ENCODE measurements at places on chromosomes 6 and 20.

- no peak for DNase-seq
These were observed 105.6 kb downstream of the TCP11 start for GRCh38 chr6:35035481-35036030.

GRCh38 chr6:129853996-129854711 is 7.0 kb downstream of the TMEM244 start:
- DNase-seq = no peak

GRCh38 chr6:131205481-131206244 is 70.4 kb downstream of the AKAP7 start:
- no peak for DNase-seq

DNA sequence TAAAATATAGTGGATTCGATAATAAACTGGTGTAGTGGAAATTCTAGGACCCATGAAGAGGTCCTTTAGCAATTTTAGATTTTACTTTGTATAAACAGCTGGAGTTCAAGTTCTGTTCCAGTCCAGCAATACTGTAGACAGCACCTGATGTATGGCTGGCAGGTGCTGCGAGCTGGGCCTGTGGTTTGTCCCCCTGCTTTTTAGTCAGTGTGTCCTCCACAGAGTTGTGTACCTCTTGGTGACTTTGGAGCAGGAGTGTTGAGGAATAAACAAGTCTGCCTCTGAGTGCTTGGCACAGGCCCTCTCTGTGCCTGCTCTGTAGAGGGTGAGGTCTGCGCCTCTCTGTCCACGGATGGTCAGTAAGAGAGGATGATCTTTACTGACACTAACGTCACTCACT is 13.8 kb downstream of the STX16 start:
- DNase-seq = no peak

DNA sequence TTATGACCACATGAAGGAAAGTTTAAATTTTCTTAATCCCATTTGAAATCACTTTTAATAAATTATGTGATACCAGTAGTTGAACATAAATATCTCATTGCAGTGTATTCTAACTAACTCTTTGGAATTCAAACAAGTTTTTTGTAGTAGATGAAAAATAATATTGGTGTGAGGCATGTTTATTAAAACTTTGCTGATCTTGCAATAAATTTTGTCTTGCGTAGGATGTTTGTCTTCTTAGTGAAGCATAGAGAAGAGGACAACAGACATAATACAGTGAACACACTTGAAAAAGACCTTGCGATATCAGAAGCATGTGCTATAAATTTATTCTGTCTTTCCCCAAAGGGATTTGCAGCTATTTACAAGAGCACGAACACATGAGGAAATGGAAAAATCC is 140.7 kb downstream of the HTR1B start:
- no peak for DNase-seq

DNA sequence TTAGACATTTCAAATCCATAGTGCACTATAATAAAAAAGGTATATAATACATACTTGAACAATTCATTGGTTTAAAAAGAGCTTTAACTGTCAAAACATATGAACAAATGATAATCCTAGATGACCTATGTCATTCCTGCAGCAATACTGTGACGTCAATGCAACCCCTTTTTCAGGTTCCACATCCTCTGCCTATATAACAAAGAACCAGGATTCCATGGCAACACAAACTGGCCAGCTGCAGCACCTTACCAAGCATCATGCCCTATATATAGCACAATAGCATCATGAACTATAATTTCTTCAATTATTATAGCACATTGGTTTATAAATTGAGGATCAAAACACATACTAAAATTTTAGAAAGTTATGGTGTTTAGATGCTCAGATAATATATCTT is 578 bp upstream of the PTCHD4 start:
- DNase-seq = no peak

DNA sequence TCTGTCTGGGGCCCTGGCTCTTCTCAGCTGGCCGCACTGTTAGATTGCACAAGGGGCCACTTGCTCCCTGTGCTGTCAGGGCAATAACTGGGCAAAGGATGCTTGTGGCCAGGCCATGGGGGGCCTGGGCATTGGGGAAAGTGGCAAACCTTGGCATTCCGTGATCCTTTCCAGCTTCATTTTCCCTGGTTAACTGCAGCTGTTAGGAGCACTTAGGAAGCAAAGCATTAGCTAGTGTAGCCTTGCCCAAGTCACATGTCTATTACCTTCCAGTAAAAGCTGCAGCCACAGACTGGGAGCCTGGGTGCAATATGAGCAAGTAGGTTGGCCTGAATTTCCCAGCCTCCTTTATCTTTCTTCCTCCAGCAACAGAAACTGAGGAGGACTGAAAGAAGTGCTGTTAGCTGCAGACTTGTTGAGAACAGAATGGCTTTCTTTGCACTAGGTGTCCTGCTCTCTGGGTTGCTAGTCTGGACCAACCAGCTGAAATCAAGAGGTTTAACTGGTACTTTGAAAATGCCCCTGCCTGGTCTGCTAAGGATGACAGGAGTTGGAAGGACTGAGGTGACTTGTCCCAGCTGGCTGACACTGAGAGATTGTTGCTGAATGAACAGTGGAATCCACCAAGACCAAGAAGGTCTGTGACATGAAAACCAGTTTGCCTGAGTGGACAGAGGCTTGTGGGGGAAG is 312.3 kb upstream of the SUPT3H start:
- no peak for DNase-seq

GRCh38 chr6:11011787-11012234 is 32.3 kb downstream of the ELOVL2 start:
- DNase-seq = no peak

DNA sequence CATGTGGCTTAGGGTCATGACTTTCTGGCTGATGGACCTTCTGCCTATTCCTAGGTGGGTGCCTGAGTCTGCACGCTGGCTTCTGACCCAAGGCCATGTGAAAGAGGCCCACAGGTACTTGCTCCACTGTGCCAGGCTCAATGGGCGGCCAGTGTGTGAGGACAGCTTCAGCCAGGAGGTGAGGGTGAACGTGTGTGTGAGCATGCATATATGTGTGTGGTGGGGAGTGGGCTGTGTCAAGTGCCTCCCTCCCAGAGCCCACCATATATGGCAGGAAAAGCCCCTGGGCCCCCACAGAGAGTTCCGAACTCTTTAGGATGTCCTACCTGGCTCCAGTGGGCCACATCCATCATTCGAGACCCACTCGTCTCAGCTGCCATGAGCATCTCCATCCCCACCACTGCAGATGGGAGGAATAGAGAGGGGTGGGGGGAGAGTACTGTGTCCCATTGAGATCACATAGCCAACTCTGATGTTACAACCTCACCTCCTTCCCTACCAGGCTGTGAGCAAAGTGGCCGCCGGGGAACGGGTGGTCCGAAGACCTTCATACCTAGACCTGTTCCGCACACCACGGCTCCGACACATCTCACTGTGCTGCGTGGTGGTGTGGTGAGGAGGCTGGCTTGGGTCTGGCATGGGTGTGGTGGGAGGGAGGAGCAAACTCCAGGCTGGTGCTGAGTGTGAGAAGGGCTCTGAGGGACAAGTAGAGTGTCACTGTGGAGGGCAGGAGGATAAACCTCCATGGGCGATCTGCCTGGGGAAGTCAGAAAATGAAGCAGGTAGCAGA is 3.2 kb downstream of the SLC22A7 start:
- no peak for DNase-seq

DNA sequence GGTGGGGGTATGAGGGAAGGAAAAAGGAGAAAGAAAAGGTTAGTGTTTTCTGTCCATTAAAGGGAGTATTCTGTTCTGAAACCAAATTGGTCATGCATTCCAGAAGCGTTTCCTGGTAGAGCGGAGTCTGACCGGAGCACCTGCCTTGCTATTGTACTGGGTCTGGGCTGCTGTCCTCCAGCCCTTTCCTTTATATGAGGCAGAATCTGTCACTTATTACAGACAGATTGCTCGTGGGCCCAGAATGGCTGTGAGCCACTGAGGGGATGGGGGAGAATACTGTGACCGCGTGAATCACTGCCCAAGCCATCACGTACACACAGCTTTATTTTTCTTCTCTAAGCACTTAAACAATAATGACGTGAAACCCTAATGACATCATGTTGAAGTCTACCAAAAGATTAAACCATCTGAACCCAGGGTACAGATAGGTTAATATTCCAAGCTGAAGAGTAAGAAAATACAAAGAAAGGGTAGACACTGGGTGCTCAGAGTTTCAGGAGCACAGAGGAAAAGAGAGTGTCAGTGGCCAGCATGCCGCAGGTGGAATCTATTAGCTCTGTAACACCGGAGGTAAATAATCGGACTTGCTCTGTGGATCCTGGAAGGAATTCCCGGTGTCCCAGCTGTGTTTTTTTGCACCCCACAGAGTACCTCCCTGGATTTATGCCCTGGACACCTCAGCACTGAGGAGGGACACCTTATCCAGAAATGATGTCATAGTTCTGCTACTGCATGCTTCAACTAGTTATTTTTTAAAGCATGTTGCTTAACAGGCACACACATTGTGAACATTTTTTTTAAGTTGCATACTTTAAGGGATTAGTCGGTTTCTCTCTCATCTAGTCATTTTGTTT is 573.3 kb downstream of the PKHD1 start:
- DNase-seq = no peak

DNA sequence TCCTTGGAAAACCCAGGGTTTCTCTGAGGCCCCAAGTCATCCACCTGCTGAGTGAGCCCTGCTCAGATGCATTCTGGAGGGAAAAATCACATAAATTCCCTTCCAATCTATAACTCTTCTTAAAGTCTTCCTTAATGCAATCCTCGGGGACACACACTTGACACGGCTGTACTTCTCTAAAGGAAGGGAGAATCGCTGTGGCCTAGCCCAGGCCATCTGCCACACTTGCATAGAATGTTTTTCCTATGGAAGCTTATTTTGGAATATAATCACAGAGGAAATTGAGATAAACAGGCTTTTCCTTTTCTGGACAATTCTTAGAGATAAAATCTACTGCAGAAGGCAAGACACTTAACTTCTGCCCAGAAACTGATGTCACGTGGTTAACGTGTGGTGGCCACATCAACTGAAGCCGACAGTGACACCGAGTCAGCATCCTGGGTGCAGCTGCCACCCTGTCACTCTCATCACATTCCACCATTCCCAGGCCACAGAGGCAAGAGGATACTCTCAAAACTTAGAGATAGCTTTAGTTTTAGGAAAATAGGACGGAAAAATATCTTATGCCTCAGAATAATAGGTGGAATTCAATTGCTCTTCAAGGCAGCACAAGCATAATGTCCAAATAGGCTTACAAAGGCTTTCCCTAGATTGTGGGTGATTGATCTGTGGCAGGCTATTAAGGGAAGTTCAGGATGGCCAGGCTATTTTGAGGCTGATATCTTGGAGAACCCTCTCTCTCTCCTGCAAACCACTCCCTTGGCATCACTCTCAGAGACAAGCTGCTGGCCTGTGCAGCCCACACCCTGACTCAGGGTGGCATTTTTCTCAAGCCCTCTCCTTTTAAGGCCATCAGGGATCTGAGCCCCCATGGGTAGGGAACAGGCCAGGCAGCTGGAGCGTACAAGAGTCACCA is 29.6 kb downstream of the PSMB1 start:
- DNase-seq = no peak
